ENCODE measurements at places on chromosomes 12 and 14.

DNA sequence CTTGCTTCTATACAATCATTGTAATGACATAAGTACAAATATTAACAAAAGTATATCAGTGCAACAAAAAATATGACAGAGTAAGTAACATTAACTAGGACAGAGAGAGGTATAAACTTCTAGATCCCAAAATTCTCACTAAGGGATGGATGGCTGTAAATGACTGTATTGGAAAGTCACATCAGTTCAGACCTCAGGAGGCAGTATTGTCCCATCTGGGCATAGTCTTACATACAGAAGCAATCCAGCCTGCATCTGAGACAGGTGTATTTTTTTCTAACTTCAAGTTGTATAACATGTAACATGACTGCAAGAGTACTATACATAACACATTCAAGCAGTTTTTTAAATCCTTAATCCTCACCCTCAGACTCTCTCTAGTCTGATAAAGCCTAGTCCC lies 99.0 kb downstream of the GARIN6 start:
- DNase-seq, result no peak

DNA sequence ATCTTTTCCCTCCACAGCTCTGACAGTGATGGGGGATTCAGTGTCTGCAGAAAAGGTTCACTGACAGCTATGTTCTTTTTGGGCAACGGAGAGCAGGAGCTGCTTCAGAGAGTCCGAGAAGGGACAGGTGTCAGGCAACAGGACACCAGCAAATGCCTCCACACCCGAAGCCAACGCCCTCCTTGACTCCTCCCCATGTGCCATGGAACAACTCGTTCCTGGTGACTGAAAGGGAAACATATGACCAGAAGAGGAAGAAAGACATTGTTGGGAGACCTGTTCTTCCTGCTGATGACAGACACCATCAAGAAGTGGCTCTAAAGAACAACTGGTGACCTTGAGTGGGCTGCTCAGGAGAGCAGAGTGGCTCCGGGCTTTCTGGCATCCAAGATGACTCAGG lies 172.3 kb upstream of the NOS1 start:
- DNase-seq, result no peak

DNA sequence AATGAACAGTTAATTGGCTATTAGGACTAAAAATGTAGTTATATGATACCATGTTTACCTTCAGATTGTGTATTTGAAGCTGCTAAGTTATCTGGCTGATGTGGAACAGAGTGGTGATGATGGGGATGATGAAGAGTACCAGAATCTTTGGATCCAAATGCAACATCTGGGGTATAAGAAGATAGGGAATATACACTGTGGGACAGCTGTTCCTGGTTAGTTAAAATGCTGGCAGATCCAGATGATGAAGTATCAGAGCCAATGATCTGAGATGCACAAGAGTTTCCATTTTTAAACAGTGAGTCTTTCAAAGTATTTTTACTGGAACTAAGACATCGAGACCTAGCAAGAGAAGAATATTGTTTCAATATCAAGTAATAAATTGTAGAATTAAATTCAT lies 31.6 kb downstream of the SENP1 start:
- no peak for DNase-seq

GRCh38 chr12:30006021-30006420 lies 222.3 kb upstream of the TMTC1 start:
- DNase-seq, result no peak

GRCh38 chr12:52054833-52055730 lies 3.8 kb downstream of the NR4A1 start:
- DNase-seq, result no peak

- DNase-seq, result no peak
Observed at GRCh38 chr12:66156654-66157053, 13.1 kb downstream of the TMBIM4 start.
